ENCODE measurements at places on chromosomes 5 and 9.
A peak's percentile ranks its signal among the peaks of the same experiment; 100 is the strongest.

DNA sequence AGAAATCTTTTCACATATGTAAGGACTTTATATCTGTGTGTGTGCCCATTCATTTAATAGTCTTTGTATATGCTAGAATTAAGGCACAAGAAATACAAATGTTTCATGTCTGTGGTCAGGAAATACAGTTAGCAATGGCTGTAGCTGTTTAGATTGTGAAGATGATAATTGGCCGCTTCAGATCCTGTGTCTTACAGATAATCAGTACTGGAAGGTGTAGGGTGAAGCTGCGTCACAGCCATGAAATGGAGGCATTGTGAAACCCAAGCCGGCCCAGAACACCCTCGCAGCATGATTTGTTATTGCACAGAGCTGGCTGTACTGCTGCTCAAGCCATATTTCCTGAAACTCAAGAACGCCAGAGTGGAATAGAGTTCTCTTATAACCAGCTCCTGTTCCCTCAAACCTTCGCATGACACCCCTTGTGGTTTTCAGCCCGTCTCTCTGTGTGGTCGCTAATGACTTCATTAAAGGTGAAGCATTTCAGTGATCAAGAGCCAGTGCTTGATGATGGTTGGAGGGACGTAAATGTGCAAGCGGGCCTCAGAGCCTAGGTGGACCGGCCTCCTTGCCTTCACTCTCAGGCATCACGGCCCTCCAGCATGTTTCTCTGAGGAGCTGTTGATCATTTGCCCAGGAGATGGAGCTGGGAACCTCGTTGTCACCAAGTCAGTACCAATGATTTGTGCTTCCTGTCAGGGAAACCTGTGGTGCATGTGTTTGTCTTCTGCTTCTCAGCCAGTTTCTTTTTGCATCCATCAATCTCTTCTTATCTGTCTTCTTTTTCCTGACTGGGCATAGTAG is 80.1 kb downstream of the F2RL2 start:
- peak; percentile 36 for DNase-seq

DNA sequence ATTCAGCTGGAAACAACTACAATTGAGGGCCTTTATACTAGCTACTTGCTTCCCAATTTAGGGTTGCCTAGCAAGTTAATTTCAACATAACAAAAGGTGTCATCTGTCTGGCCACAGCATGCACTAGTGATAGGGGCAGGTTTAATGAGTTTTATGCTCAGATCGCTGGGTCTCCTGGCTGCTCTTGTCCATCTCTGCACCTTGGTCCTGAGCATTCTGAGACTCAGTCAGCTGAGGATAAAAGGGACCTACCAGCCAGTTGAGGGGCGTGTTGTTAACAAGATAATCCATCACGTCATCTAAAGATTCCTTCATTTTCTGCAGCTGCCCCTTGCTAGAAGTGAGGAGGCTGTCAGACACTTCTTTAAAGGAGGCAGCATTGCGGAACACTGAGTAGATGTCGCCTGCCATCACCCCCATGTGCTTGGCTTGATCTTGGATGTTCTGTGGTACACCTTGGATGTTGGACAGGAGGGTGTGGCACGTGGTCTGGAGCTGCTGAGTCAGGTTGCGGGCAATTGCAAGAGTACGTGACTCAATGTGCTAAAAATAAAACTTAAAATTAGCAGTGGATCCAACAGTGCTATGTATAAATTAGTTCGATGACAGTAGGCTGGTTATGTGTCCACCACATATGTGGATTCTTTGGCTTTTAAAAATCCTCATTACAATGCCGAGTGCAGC is 11.0 kb downstream of the PLIN2 start:
- no peak for DNase-seq

DNA sequence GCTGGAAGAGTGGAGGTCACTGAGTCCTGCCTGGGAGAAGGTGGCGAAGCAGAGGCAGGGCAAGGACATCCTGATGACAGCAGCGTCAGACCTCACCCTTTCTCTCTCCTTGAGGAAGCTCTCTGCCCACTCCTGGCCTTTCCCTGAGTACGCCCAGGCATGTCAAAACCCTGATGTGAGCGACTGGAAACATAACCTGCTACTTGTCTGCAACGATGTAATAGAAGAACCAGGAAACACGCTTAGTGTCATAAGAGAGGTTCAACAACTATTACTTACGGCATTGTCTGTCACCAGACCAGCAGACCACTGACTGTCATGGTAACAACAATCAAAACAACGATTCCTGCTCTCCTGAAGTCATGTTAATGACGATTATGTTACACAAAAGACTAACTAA is 152.4 kb downstream of the ACTL7B start:
- DNase-seq, result no peak

GRCh38 chr5:11504065-11504885 is 400.0 kb downstream of the CTNND2 start:
- no peak for DNase-seq

DNA sequence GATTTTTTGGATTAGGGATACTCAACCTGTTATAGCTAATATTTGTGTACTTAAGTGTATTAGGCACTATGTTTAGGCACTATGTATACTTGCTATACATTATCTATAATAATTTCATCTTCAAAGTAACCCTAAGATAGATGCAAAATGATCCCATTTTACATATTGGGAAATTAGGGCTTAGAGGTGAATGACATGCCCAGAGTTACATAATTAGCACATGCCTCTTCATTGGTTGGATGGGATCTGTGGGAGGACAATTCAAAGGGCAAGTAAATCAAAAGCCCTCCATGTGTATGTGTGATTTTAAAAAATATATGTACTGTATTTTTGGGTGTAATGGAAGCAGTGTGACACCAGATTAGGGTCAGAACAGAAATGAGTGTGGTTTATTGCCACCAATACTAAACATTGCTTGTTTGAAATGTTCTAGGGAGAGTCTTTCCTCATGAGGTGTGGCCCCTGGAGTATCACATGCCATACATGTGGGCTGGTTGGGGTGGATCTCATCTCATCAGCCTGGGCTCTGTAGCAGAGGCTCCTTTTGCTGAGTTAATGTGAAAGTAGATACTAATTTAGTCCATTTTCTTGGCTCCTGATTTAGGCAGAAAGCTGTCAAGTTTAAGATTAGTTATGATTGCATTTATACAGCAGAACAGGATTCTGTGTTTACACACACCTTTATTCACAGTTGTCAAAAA is 5.5 kb downstream of the C9orf85 start:
- no peak for DNase-seq

- DNase-seq, result no peak
Observed at GRCh38 chr5:128927644-128928043, 37.6 kb upstream of the SLC27A6 start.

DNA sequence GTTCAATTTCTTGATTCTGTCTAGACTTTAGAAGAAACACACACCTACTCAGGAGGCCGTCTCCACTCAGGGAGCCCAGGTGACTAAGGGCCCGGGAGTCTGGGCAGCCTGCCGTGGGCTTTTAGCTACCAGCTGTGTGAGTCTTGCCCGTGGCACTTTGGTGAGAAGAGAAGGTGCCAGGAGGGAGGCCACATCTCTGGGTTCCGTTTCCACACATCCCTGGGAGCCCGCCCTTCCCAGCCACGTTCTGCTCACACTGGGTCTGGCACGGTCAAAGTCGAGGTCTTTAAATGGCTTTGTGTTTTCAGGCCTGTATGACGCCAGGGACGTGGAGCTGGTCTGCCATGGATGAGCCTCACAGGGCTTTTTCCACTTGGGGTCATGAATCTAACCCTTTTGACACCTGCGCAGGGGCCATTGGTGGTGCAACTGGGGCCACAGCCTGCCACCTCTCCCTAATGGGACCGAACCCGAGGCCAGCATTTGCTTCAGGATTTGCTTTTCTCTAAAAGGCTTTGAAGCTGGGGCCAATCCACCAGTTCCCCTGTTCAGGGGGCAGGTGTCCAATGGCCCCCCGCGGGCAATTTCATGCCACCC is 17.2 kb upstream of the FCN2 start:
- DNase-seq, result no peak

GRCh38 chr5:109558952-109559351 is 130.8 kb upstream of the MAN2A1 start:
- no peak for DNase-seq

- no peak for DNase-seq
Observed at GRCh38 chr5:19790829-19791466, 197.1 kb downstream of the CDH18 start.

DNA sequence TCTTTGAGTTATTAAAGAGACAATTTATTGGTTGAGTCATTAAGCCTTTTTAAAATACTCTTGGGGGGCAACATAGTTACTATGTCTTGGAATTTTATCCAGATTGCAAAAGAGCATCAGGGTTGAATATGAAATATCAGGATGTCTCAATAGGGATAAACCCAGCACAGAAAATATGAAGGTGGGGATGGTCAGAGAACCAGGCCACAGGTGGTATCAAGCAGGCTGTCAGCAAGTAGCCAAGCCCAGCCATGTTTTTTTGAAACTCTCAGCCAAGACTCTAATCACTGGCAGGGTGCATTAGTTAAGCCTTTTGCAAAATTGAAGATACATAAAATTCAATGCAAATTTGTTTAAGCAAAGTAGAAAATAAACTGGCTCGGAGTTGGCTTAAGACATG is 468.9 kb downstream of the DTWD2 start:
- DNase-seq, result no peak

DNA sequence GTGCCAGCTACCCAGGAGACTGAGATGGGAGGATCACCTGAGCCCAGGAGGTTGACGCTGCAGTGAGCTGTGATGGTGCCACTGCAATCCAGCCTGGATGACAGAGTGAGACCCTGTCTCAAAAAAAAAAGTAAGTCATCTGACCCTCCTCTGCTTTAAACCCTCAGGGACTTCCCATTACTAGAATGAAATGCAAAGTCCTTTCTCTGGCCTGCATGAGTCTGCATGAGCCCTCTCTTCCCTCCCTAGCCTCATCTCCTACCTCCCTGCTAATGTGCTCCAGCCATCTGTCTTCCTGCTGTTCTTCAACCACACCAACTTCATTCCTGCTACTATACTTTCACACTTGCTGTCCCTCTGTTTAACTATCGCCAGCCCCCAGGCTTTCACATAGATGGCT is 15.3 kb downstream of the IL5 start:
- DNase-seq, result no peak

GRCh38 chr9:113695901-113696300 is 180.2 kb upstream of the ZNF618 start:
- DNase-seq, result no peak

GRCh38 chr9:107772988-107773387 is 283.4 kb upstream of the KLF4 start:
- DNase-seq, result no peak

- no peak for DNase-seq
Observed at GRCh38 chr9:109418827-109419226, 79.3 kb downstream of the PTPN3 start.

DNA sequence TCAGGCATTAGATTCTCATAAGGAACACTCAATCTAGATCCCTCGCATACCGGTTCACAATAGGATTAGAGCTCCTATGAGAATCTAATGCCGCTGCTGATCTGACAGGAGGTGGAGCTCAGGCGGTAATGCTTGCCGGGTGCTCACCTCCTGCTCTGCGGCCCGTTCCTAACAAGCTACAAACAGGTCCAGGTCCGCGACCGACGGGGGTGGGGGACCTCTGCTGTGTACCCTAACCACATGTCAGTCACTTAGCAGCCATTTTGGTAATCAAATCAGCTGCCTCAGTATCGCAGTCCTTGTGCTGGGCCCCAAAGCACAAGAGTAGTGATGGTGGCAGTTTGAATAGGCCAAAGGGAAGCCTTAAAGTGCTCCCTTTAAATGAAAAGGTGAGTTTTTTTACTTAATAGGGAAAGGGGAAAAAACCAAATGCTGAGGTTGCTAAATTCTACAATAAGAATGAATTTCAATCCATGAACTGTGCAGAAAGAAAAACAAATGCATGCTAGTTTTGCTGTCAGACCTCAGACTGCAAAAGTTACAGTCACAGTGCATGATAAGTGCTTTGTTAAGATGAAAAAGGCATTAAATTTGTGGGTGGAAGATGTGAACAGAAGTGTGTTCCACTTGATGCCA is 67.0 kb upstream of the TNPO1 start:
- DNase-seq, result no peak

DNA sequence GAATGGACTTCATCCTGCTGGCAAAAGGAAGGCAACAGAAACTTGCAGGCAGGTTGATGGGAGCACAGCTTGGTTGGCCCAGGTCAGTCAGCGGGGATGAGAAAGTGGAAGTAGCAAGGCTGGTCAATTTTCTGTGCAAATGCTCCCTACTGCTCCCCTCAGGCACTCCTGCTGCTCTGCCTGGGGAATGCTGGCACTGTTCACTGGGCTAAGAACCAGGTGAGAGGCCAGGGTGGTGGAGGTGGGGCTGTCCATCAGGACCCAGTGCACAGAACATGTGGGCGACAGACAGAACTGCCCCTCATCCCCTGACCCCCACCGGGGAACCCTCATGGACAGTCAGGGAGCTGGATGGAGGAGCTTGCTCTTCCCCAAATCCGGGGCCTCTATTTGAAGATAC is 593.1 kb downstream of the IRX1 start:
- DNase-seq, result no peak

DNA sequence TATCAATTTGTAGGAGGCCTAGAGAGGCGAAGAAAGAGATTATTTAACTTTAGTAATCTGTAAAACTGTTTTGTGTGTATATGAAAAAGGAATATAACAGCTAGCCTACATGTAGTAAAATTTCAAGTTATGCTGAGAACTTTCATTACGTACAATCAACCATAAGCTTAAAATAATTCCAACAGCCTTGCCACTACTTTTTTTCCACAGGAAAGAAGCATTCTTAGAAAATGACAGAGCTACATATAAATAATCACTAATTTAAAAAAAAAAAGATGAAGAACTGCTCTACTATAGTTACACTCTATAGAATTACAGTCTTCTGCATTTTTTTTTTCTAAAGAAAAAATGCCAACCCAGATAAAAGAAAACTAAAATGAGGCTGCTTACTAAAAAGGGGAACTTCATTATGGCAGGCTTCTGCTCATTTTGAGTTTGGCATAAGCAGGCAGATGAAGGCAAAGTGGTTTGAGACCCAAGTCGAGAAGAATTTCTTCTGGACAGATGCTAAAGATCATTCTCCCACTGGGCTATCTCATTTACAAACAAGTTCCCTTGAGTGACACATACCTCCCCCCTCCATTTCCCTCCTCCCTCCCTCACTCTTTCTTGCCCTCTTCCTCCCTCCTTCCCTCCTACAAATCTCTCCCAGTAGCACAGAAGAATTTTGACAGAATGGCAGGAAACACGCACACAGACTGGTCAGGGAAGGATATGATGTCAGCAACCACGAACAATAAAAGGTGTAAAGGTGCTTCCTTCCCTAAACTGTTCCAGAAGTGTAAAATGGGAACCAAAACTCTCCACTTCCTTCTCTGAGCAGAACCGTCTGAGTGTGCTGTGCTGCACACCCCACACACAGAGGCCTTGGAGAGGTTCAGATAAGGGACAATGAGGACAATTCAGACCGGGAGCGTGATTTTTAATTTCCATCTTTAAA is 56.1 kb downstream of the MEF2C start:
- no peak for DNase-seq

Measured in activated T-cell treated with anti-CD3 and anti-CD28 coated beads for 1 hour (primary cell).